Activated CD8-positive, alpha-beta T cell treated with anti-CD3 and anti-CD28 coated beads for 36 hours (primary cell): ENCODE measurements at places on chromosomes 13 and 19. TPM values are rescaled to one million over a fixed set of nuclear protein-coding genes. Genes with fewer than 3 reads are reported as not detected.

Gene DCT
- not detected for total RNA-seq

Gene IZUMO2
- not detected for total RNA-seq

Gene SCAMP4
- total RNA-seq = 23.1 TPM

Gene GAPDHS
- total RNA-seq = not detected

Gene ZNF776
- 9.8 TPM for total RNA-seq

Gene NLRP5
- total RNA-seq = not detected
